BJ (cell line): ENCODE measurements at places on chromosomes 3 and 15.

DNA sequence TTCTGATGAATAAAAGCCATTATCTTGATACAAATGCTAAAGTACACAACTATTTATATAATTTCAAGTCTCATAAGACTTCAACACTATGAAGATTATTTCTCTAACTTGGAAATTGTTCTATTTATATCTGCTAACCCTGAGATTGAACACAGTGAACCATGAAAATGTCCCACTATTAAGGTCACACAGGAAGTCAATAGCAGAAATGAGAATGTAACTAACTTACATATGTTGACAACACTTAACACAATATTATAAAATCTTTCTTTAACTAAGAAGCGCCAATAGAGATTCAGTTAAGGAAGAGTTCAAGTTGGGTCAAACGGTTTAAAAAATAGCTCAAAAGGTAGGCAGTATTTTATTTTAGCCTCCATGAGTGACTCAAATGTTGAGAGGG lies 551.8 kb upstream of the CBLB start:
- no peak for DNase-seq

DNA sequence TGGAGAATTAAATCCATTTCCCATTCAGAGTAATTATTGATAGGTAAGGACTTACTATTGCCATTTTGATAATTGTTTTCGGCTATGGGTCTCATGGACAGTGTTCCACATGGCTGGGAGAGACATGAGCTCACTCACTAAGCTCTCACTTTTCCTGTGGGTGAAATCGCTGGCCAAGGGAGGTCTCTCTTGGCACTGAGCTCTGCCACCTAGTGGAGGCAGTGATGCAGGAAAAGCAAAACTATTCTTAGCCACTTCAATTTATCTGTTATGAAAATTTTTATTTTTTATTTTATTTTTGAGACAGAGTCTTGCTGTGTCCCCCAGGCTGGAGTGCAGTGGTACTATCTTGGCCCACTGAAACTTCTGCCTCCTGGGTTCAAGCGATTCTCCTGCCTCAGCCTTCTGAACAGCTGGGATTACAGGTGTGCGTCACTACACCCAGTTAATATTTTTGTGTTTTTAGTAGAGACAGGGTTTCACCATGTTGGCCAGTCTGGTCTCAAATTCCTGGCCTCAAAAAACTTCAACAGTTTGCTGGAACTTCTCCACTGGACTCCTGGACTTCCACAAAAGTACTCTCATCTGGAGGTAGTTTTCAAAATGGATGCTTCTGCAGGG lies 4.7 kb upstream of the RNF13 start:
- no peak for DNase-seq

GRCh38 chr3:45984331-45985312 lies 11.0 kb downstream of the FYCO1 start:
- no peak for DNase-seq

- DNase-seq: no peak
Observed at GRCh38 chr3:190524942-190525341, 11.1 kb downstream of the IL1RAP start.

DNA sequence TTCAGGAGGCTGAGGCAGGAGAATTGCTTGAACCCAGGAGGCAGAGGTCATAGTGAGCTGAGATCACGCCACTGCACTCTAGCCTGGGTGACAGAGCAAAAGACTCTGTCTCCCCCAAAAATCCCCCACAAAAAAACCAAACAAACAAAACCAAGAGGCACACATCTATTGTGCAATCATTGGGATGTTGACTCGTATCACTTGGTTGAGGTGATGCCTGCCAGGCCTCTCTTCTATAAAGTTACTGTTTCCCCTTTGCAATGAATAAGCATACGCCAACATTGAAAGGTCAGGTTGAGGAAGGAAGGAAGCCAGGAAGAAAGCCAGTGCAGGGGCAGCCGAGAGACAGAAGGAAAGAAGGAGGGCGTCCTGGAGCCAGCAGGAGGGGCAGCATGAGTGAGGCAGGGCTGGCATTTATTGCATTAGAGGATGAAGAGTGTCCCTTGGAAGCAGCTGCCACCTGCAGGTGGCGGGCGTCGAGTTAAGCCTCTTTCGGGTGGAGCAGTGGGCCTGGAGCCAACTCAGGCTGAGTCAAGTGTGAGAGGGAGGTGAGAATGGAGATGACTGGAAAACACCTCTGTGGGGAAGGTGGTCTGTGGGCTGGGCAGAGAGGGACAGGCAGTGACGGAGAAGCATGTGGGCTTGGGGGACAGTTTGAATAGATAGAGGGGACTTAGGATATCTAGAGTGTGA lies 8.3 kb upstream of the CSPG4 start:
- DNase-seq: no peak
